ENCODE measurements at places on chromosomes 5 and 9.

DNA sequence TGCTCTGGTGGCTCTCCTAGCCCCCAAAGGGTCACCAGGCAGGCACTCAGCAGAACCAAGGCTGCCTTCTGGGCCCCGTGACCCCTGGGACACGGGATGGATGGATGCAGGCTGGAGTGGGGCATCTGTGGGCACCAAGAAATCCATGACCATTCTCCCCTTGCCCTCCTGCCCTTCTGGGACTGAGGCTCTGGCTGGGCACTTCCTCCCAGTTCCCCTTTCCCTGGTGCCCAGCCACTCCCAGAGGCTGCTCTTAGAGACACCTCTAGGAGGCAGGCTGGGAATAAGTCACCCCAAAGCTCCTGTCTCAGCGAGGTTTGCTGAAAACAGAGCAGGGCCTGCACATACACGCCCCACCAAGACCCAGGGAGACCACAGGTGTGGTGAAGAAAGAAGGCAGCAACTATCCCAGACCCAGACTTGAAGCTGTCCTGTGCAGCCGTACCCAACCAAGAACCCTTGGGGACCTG lies 943 bp downstream of the STING1 start:
- peak; percentile 66 for DNase-seq

- no peak for DNase-seq
Measured at GRCh38 chr9:71783120-71783523, 14.8 kb upstream of the CEMIP2 start.

DNA sequence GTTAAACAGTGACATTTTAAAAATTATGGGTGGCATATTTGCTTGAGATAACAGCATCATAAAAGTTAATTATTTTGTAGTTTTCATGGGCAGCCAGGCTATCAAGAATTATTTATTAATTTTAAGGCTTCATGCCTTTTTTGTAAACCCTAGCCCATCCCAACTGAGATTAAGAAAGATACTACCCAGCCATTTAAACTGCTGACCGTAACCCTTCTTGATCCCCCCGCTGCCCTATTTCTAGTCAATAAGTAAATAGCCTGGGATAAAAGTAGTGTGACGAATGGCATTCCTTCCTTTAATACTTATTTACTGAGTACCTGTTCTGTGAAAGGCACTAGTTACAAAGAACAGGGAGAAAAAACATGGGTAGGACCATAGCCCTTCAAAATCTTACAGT lies 88.3 kb downstream of the DROSHA start:
- no peak for DNase-seq

GRCh38 chr5:7146886-7147285 lies 249.1 kb upstream of the ADCY2 start:
- no peak for DNase-seq

GRCh38 chr5:38678076-38678475 lies 121.6 kb upstream of the LIFR start:
- no peak for DNase-seq

DNA sequence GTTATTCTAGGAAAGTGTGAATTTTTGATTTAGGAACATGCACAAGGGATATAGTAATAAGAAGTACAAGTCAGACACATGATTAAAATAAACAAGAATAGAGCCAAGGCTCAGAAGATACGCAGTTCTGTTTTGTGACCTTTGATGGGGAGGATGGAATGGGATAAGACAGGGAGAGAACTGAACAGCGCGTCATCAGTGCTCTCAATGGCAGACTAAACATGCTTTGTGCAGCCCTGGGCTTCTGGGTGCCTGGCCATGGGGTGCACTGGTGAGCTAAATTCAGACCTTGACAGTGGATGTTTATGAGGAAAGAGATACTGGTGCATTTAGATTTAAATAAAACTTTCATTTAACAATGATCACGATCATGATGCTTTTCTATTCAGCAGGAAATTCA lies 309.7 kb downstream of the ARHGEF28 start:
- DNase-seq: no peak

GRCh38 chr5:82847562-82847961 lies 229.6 kb downstream of the TMEM167A start:
- no peak for DNase-seq

GRCh38 chr9:82202808-82203207 lies 214.2 kb downstream of the SPATA31D1 start:
- DNase-seq: peak; percentile 7

DNA sequence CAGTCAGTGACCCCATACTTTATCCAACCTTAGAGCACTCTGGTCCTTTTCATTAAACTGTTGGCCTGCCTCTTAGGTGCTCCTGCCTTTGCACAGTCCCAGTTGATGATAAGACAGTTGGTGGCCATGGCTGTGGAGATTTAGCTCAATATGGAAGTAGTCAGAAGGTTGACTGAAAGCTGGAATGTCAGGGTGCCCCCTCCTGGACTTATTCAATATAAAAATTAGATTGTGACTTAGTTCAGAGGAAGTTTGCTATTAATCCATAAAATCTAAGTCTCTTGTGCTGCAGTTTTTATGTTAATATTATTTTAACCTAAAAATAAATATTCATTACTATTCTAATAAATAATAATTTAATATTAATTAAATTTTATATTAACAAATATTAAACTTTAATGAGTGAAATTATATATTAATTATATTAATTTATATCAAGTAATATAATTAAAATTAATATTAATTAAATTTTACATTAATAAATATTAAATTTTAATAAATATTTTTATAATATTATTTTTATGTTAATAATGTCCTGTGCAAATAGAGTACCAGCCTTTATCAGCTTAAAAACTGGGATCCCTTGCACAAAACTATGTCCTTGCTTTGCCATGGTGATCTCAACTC lies 77.7 kb upstream of the ADAMTSL1 start:
- DNase-seq: peak; percentile 8
